T-helper 2 cell treated with Interferon-gamma antibody and Interleukin-4, amounts not matched to agents 5 μg/mL and 100 μg/mL, for 36 hours (primary cell): ENCODE measurements at places on chromosomes 12 and 14.

- DNase-seq = no peak
Observed at GRCh38 chr12:70246580-70246979, 3.3 kb downstream of the CNOT2 start.

DNA sequence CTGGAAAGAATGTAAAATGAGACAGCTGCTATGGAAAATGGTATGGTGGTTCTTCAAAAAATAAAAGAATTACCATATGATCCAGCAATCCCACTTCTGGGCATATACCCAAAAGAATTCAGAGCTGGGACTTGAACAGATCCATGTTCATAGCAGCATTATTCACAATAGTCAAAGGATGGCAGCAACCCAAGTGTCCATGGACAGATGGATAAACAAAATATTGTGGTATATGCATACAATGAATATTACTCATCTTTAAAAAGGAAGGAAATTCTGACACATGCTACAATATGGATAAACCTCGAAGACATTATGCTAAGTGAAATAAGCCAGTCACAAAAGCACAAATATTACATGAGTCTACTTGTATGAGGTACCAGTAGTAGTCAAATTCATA, 9.1 kb downstream of the RAB2B start:
- no peak for DNase-seq

DNA sequence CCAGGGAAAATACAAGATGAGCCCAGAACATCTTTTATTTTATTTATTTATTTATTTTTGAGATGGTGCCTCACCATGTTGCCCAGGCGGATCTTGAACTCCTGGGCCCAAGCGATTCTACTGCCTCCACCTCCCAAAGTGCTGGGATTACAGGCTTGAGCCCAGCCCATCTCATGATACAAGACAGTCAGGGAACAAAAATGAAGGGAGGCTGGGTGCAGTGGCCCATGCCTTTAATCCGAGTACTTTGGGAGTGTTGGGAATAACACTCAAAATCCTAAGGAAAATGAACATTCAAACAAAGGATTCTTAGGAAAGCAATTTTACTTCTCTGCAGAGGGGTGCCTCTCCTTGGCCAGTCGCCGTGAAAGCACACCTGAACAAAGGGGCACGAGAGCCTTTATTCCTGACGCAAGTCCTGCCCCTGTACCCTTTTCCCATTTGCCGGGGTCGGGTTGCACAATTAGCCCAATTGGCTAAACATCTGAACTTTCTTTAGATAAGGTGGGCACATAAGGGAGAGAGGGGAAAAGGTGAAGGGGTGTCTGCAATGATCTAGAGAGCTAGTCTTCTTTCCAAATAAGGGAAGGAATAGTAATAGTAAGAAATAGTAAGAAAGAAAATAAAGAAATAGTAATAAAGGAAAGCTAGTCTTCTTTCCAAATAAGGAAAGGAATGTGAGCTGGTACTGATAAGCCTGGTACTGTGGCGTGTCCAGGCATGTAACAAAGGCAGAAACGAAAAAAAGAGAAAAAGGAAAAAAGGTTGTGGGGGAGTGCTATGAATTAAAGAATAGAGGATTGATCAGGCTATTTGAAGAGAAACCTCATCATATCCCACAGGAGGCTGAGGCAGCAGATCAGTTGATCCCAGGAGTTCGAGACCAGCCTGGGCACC, 13.4 kb downstream of the NCAPD2 start:
- no peak for DNase-seq

DNA sequence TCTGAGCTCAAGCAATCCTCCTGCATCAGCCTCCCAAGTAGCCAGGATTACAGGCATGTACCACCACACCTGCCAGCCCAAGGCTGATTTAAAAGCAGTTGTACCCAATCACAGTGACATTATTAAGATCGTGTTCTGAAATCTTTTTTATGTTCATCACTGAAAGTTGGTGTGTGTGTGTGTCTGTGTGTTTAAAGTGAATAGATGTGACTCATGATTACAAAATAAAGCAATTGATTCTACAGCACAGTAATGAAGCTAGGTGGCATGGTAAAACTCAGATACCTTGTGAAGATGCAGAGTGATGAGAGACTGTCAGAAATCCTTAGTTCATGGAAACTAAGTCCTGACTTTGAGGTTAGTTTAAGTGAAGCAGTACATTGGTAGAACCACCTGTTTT, 74.2 kb upstream of the ATP2B1 start:
- DNase-seq = no peak

GRCh38 chr14:81519200-81520011, 14.2 kb downstream of the SEL1L start:
- peak; percentile 8 for DNase-seq

DNA sequence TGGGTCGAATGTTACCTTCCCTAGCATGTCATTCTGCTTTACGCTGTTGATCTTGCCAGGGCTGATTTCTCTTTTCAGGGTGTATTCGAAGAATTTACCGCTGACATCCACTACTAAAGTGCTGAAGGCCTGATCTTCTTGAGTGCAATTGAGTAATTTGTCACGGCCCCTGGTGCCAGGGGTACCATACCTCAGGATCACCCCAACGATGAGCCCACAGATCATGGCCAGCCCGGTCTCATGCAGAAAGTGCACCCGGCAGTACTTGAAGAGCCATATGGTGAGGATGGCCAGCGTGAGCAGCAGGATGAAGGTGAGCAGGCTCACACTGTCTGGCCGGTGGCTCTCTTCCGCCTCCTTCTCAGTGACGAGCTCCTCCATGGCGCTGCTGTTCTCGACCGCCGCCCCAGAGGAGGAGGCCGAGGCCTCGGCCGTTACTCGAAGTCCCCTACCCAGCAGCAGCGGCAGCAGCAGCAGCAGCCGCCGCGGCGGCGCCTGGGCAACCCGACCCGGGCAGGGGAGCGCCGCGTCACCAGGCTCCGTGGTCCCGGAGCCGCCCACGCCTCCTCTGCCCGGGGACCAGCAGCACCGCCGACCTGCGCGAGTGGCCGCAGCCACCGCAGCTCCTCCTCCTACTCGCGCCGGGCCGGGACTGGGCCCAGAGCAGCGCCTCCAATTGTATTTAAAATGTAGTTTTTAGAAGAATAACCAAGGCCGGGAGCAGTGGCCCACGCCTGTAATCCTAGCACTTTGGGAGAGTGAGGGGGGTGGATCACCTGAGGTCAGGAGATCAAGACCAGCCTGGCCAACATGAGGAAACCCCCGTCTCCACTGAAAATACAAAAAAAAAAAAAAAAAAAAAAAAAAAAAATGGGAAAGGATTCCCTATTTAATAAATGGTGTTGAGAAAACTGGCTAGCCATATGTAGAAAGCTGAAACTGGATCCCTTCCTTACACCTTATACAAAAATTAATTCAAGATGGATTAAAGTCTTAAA, 58.5 kb upstream of the TMPO start:
- DNase-seq = peak; percentile 48

- peak; percentile 13 for DNase-seq
Observed at GRCh38 chr12:52007158-52007921, 594 bp downstream of the TAMALIN start.

DNA sequence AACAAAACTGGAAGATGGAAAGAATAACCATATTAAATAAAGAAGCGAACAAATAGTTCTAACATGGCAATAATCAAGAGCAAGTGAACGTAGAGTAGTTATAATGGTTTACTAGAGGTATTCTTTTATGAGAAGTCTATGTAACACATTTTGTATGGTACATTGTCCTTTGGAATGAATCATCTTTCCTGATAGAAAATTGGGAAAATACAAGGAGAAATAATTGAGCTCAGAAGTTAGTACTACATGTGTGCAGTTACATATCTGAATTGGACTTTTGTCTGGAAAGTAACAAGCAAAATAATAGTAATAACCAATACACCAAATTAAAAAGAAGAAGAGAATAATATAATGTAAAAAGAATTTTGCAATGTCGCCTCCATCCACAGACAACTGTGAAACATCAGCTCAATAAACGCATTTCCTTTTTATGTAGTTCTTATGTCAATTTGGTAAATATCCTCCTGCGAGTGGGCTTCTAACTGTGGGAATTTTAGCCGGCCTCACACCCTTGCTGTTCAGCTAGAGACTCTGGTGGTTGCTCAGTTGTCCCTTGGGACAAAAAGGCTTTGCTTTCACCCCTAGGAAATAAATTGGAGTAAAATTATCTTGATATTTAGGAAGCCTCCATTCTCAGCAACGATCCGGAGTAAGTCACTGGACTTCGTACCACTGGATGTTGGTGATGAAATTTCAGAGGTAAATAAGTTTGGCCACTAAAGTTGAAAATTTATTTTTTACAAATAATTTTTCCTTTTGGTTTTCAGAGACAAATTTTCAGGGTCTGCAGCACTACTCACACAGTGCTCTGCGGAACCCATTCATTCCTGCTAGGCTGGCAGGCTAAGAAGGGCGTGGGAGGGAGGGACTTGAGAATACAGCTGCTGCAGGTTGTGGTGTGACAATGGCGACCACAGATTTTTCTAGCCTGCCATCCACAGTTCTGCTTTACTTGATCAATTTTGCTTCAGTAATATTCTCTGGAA, 1.1 kb upstream of the TUBA1A start:
- DNase-seq = no peak

- DNase-seq = no peak
Observed at GRCh38 chr12:6029401-6029800, 84.3 kb upstream of the ANO2 start.
